Activated T-cell treated with anti-CD3 and anti-CD28 coated beads for 24 hours (primary cell): ENCODE measurements at places on chromosomes 13 and 19.

DNA sequence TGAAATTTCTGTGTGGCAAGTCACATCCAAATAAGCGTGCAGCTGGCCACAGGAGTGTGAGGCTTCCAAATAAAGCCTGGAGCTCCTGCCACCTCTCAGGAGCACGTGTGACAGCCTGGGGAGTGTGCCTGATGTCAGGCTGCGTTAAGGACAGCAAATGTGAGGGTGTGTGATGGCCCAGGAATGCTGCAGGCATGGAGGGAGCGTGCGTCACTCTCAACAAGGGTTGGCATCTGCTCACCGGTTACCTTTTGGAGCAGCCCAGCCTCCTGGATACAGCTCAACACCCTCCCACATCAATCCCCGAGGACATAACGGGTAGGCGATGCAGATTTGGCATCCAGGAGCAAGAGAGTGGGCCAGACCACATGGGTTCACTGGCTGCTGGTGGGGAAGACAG, 19.0 kb downstream of the NUMBL start:
- DNase-seq: no peak

- DNase-seq: no peak
These were observed 73.9 kb upstream of the SLC10A2 start for GRCh38 chr13:103140001-103140671.

DNA sequence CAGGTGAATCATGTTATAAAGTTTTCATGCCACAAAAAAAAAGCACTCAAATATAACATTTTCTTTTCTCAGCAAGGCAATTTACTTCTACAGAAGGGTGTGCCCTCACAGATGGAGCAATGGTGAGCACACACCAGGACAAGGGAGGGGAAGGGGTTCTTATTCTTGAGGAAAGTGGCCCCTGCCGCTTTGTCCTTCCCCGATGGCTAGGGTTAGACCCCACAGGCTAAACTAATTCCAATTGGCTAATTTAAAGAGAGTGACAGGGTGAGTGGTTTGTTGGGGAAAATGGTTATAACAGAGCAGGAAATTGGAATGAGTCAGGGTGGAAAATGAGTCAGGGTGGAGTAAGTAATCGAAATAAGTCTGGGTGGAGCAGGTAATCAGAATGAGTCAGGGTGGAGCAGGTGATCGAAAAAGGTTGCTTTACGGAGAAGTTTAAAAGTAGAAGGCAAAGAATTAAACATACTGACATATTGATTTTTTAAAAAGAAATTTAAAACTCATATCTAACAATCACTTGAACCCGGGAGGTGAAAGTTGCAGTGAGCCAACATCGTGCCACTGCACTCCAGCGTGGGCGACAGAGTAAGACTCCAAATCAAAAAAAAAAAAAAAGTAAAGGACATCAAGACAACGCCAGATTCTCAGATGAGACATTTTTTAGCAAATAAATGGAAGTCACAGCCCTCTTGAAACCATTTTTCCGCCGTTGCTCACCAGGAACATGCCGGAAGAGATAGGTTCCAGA, 813 bp downstream of the ZNF562 start:
- peak; percentile 36 for DNase-seq

DNA sequence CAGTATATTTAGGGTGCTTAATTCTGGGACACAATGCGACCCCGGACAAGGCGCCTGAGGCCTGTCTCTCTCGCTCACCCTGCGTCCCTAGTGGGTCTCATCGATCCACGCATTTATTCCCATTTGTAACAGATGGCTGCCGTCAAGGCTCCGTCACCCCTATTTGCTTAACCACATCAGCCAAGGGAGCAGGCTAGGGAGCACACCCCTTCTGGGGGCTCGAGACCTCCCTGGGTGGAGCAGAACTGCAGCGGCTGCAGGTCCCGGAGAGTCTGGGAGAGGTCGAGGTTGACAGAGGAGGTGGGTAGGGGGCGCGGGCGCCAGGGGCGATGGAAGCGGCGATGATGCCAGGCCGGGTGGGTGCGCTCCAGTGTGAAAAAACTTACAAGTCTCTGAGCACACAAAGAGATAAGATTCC, 507 bp downstream of the ALG5 start:
- DNase-seq: peak; percentile 8

- peak; percentile 21 for DNase-seq
These were observed 1.7 kb downstream of the MPV17L2 start for GRCh38 chr19:18194554-18195238.

DNA sequence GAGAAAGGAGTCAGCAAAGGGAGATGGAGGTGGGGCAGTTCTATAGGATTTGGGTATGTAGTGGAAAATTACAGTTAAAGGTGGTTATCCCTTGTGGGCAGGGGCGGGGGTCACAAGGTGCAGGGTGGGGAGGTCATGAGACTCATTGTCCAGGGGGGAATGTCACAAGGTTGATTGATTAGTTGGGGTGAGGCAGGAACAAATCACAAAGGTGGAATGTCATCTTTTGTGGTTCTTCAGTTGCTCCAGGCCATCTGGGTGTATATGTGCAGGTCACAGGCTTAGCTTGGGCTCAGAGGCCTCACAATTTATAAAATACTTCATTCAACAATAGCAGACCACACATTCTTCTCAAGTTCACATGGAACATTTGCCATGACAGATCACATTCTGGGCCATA, 109.6 kb downstream of the ATP11A start:
- DNase-seq: no peak

- no peak for DNase-seq
These were observed 704.3 kb downstream of the UQCRFS1 start for GRCh38 chr19:28508666-28509065.

GRCh38 chr19:11453468-11454341, 18.3 kb downstream of the PRKCSH start:
- DNase-seq: no peak
